Activated CD4-positive, alpha-beta T cell treated with anti-CD3 and anti-CD28 coated beads for 36 hours (primary cell): ENCODE measurements at places on chromosomes 4 and X. TPM values are rescaled to one million over a fixed set of nuclear protein-coding genes. Genes with fewer than 3 reads are reported as not detected.

The SPANXN4 gene
- total RNA-seq, result not detected

The LIMCH1 gene
- not detected for total RNA-seq

The TRMT44 gene
- total RNA-seq, result 20.1 TPM

The PAGE4 gene
- total RNA-seq, result not detected

The FHDC1 gene
- total RNA-seq, result 0.09 TPM

The PFKFB1 gene
- total RNA-seq, result 0.67 TPM

The CSTF2 gene
- 54.3 TPM for total RNA-seq

The DGKK gene
- total RNA-seq, result not detected

The NPY5R gene
- not detected for total RNA-seq

DNA sequence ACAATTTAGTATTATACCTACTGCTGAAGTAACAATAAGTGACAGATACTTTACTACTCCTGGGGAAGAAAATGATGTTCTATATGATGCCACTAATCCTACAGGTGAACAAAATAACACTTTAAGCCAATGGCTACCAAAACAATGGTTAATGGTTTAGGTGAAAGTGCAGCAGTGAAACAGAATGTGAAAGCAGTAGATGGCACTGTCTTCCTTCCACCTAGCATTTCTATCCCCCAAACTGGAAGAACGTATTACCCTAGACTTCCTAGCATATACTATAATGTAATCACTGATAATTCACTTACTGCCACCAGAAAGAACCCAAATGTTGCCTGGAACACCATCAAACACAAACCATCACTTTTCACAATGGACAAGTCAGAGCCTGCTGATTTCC is 18.9 kb upstream of the CABS1 start:
- DNase-seq, result no peak
- no peaks in the 10 kb centered on the region for H3K27me3 ChIP-seq
- H3K36me3 ChIP-seq, result no peaks in the 10 kb centered on the region
- no peaks in the 10 kb centered on the region for H3K4me1 ChIP-seq

GRCh38 chrX:115030625-115031024 is 13.2 kb upstream of the IL13RA2 start:
- no peaks in the 10 kb centered on the region for H3K36me3 ChIP-seq
- H3K4me1 ChIP-seq, result no peaks in the 10 kb centered on the region
- H3K27me3 ChIP-seq, result no peaks in the 10 kb centered on the region
- DNase-seq, result no peak
- H3K4me3 ChIP-seq, result no peak overlapping the region

- H3K27me3 ChIP-seq, result peaks cover 2% of the 10 kb centered on the region
- H3K36me3 ChIP-seq, result no peaks in the 10 kb centered on the region
- peak overlapping the region; percentile 60 for H3K4me3 ChIP-seq
- no peak for DNase-seq
- peaks cover 44% of the 10 kb centered on the region for H3K4me1 ChIP-seq
- peak overlapping the region; percentile 29 for H3K27ac ChIP-seq
Measured at GRCh38 chr4:159101988-159102621, 774 bp upstream of the RAPGEF2 start.

- H3K36me3 ChIP-seq, result no peaks in the 10 kb centered on the region
- H3K4me3 ChIP-seq, result no peak overlapping the region
- DNase-seq, result no peak
- no peaks in the 10 kb centered on the region for H3K4me1 ChIP-seq
- H3K27ac ChIP-seq, result no peak overlapping the region
Measured at GRCh38 chr4:46804781-46805413, 104.1 kb downstream of the COX7B2 start.

DNA sequence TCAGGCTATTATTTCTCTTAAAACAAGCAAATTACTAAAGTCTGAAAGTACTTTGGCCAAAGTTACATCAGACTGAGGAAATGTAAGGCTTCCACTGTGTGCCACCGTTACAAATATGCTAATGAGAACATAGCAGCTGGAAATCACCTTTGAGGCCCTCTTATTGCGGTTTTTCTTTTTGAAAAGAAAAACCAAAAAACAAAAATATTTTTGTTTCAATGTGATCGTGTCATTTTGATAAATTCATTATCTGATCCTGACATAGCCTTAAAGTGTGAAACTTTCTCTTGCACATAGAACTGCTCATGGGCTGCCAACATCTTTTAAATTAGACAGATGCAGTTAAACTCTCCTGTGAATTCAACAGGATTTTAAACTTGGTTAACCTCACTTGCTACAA is 2.8 kb upstream of the TIFA start:
- H3K36me3 ChIP-seq, result peaks cover 20% of the 10 kb centered on the region
- H3K27ac ChIP-seq, result peak overlapping the region; percentile 93
- no peak for DNase-seq
- peaks cover 52% of the 10 kb centered on the region for H3K4me1 ChIP-seq
- H3K4me3 ChIP-seq, result peak overlapping the region; percentile 55

DNA sequence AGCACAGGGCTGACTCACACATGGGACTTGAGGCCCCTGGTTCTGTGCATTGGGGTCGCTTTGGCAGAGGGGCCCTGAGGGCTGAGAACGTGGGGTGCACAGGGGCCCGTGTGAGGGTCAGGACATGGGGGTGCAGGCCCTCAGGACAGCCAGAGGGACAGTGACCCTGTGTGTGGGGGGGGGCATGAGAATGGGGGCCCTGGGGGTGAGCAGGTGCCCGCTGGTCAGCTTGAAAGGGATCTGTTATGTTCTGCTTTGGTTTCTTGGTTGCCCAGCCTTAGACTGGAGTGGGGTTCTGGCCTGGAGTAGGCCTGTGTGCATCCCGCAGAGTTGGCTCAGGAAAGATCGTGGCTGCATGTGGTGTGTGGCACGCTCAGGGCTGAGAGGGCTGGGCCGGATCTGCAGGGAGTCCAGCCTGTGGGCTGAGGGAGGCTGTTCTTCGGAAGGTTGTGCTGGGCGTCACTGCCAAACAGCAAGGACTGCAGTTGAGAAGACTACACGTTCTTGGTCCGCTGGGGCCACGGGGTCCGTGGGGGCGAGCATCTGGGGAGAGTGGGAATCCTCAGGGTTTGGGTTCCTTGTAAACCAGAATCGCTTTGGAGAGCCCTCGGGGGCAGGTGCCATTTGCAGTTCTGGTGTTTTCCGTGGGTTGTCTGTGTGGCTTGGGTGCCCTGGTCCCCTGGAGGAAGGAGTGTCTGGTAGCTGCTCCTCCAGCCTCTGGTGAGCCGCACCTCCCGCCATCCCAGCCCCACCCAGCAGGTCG is 15.2 kb upstream of the UVSSA start:
- DNase-seq, result no peak
- H3K4me1 ChIP-seq, result peaks cover 55% of the 10 kb centered on the region
- peaks cover 48% of the 10 kb centered on the region for H3K36me3 ChIP-seq
- no peaks in the 10 kb centered on the region for H3K27me3 ChIP-seq
- no peak overlapping the region for H3K27ac ChIP-seq

- no peak for DNase-seq
- H3K27ac ChIP-seq, result no peak overlapping the region
- no peaks in the 10 kb centered on the region for H3K27me3 ChIP-seq
Measured at GRCh38 chrX:136220540-136220939, 30.7 kb downstream of the MAP7D3 start.

- no peaks in the 10 kb centered on the region for H3K4me1 ChIP-seq
- H3K27me3 ChIP-seq, result no peaks in the 10 kb centered on the region
- DNase-seq, result no peak
- H3K27ac ChIP-seq, result no peak overlapping the region
- no peaks in the 10 kb centered on the region for H3K36me3 ChIP-seq
- H3K4me3 ChIP-seq, result no peak overlapping the region
Measured at GRCh38 chr4:111963158-111963700, 182.0 kb upstream of the FAM241A start.

DNA sequence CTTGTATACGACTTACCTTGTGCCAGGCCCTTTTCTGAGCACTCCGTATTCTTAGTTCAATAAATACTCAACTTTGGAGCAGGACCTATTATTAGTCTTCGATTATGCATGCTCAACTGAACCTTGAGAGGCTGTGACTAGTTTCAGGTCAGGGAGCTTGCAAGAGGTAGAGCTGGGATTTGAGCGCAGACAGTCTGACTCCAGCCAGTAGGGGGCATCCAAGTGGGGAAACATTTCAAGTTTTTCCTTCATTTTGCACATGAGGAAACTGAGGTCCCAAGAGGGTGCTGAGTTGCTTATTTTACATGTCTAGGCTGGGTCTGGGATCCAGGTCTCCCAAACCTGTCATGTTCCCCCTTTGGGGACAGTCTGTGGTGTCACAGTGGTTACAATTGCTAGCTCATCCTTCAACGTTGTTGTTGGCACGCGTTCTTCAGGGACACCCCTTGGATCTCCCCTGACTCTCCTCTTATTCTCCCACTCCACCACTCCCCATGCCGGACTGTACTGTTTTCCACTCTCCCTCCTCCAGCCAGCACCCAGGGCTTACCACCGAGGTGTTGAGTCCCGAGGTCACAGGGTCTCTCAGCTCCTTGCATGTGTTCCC is 6.7 kb upstream of the PRICKLE3 start:
- peak overlapping the region; percentile 90 for H3K27ac ChIP-seq
- H3K4me1 ChIP-seq, result peaks cover 20% of the 10 kb centered on the region
- H3K4me3 ChIP-seq, result peak overlapping the region; percentile 54
- H3K27me3 ChIP-seq, result no peaks in the 10 kb centered on the region
- H3K36me3 ChIP-seq, result peaks cover 2% of the 10 kb centered on the region

DNA sequence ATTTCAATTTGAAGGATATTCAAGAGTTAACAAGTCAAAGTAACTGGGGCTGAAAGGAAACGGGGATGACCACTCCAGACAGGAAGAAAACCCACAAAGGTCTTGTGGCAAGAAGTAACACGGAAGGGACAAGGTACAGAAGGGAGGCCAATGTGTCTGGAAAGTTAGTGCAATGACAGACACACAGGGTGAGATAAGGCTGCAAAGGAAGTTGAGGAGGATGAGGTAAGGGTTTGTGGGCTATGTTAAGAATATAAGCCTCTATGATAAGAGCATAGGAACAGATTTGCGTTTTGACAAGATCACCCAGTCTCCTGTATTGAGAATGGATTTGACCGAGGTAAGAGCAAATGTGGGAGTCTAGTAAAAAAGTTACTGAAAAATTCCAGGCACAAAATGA is 21.9 kb upstream of the EMCN start:
- no peak for DNase-seq
- H3K27ac ChIP-seq, result no peak overlapping the region
- H3K4me3 ChIP-seq, result no peak overlapping the region
- H3K4me1 ChIP-seq, result no peaks in the 10 kb centered on the region
- H3K36me3 ChIP-seq, result no peaks in the 10 kb centered on the region

DNA sequence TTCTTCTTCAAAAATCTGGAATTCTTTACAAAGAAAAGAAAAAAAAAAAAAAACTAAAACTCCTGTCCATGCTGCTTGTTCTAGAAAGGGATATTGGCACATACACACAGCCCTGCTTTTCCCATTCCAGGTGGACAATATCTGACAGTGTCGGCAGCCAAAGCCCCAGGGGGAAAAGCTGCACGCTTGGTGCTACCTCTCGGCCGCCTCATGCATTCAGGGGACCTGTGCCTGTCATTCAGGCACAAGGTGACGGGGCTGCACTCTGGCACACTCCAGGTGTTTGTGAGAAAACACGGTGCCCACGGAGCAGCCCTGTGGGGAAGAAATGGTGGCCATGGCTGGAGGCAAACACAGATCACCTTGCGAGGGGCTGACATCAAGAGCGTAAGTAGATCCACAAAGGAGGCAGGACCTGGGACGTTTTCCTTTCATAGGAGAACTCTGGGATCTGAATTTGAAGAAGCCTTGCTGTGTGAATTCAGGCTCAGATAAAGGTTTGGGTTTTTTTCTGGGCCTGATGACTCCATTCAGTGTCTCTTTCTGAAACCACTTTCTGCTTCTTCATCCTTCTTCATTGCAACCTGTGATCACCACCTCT is 71.9 kb downstream of the NPNT start:
- H3K27ac ChIP-seq, result no peak overlapping the region
- H3K4me3 ChIP-seq, result no peak overlapping the region
- no peaks in the 10 kb centered on the region for H3K36me3 ChIP-seq
- no peaks in the 10 kb centered on the region for H3K4me1 ChIP-seq
- peaks cover 12% of the 10 kb centered on the region for H3K27me3 ChIP-seq

- H3K4me1 ChIP-seq, result no peaks in the 10 kb centered on the region
- no peaks in the 10 kb centered on the region for H3K27me3 ChIP-seq
- H3K4me3 ChIP-seq, result no peak overlapping the region
- DNase-seq, result no peak
Measured at GRCh38 chr4:3413217-3413671, 28.5 kb upstream of the HGFAC start.

- no peak overlapping the region for H3K4me3 ChIP-seq
- H3K27me3 ChIP-seq, result no peaks in the 10 kb centered on the region
- H3K27ac ChIP-seq, result no peak overlapping the region
- H3K36me3 ChIP-seq, result no peaks in the 10 kb centered on the region
- H3K4me1 ChIP-seq, result no peaks in the 10 kb centered on the region
- no peak for DNase-seq
Measured at GRCh38 chr4:169341490-169341889, 70.7 kb upstream of the SH3RF1 start.

GRCh38 chrX:45783002-45783401 is 582.3 kb upstream of the DIPK2B start:
- H3K27me3 ChIP-seq, result no peaks in the 10 kb centered on the region
- peak overlapping the region; percentile 31 for H3K27ac ChIP-seq
- no peak for DNase-seq
- no peak overlapping the region for H3K4me3 ChIP-seq

DNA sequence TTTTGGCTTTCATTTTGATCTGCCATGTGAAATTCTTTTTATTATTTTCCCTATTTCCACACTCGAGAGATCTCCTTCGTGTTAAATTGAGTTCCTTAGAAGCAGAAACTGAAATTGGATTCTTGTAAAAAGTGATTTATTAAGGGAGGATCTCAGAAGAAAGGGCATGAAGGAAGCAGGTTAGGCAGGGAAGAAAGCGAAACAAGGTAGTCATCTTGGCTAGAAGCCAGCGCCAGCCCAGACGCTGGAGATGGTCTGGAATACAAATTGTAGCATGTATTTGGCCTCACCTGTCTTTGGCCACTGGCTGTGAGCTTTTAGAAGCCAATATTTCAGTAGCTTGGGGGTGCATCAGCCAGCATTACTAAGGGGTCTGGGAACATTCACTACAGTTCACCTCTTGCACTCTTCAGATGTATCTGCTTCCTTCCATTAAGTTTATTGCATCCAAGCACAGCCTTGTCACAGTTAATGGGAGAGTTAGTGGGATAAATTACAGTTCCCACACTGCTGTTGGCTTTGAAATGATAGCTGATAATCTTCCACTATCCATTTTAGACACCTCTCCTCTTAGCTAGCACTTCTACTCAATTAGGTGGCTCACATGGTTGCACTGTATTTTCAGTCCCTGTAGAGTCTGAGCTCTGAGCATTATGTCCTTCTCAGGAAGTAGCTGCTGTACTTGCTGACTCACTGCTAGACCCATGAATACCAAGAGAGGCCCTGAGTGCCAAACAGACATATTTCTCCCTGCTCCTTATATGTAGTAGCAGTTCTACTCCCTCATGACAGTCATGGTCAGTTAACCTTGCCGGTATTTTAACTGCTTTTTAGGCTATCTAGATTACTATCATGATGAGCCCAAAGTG is 14.6 kb downstream of the GRXCR1 start:
- no peaks in the 10 kb centered on the region for H3K4me1 ChIP-seq
- H3K36me3 ChIP-seq, result no peaks in the 10 kb centered on the region
- H3K27me3 ChIP-seq, result peaks cover 11% of the 10 kb centered on the region
- no peak for DNase-seq
- no peak overlapping the region for H3K27ac ChIP-seq

GRCh38 chr4:118973295-118973694 is 84.6 kb downstream of the SYNPO2 start:
- no peak for DNase-seq
- H3K4me1 ChIP-seq, result peaks cover 3% of the 10 kb centered on the region
- no peak overlapping the region for H3K27ac ChIP-seq
- no peaks in the 10 kb centered on the region for H3K36me3 ChIP-seq
- H3K4me3 ChIP-seq, result no peak overlapping the region
- no peaks in the 10 kb centered on the region for H3K27me3 ChIP-seq

GRCh38 chrX:7223271-7223670 is 75.3 kb upstream of the PUDP start:
- no peaks in the 10 kb centered on the region for H3K36me3 ChIP-seq
- no peak overlapping the region for H3K27ac ChIP-seq
- no peak for DNase-seq
- no peaks in the 10 kb centered on the region for H3K27me3 ChIP-seq
